Activated effector memory CD4-positive, alpha-beta T cell treated with Interleukin-2 at 50 U/mL for 16 hours (primary cell): ENCODE measurements at places on chromosomes 7 and 10.

GRCh38 chr7:90613088-90613498 lies 17.0 kb downstream of the CDK14 start:
- no peak for DNase-seq

DNA sequence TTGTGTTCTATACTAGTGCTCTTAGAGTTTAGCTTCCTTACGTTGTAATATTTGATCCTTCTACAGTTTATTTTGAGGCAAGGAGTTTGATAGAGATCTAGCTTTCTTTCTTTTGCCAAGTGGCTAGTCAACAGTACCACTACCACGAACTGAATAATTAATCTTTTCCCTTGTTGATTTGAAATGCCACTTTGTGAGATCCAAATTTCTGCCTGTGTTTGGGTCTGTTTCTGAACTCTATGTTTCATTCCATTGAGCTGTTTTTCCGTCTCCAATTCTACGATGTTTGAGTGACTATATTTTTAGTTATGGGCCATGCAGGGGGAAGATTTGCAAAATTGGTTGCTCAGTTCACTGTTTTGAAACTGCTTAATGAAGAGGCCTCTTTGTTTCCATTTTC lies 134.7 kb downstream of the KIAA1217 start:
- DNase-seq, result no peak

- no peak for DNase-seq
These were observed 31.9 kb upstream of the AGBL3 start for GRCh38 chr7:134954197-134955082.

DNA sequence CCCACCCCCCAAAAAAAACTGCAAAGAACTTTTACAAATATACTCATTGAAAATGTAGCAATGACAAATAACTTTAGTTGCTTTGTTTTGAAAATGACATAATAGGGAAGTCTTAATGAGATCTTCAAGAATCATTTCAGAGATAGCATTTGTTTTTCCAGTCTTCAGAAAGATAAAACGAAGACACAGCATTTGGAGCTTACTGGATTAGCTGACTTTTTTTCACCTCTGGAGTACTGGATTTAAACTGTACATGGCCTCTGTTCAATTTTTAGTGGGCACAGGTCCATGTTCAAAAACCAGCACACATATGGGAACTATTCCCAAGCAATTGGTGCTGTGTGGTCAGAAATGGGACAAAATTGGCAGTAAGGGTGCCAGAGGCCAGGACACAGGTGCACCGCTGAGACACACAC lies 3.9 kb downstream of the RAB11FIP2 start:
- no peak for DNase-seq

GRCh38 chr10:7819121-7819460 lies 786 bp downstream of the TAF3 start:
- DNase-seq, result peak; percentile 2

- DNase-seq, result no peak
These were observed 31.0 kb downstream of the SRRM3 start for GRCh38 chr7:76232698-76233097.

GRCh38 chr10:84540022-84540616 lies 211.7 kb downstream of the CCSER2 start:
- DNase-seq, result no peak

GRCh38 chr7:22468609-22469008 lies 31.4 kb downstream of the STEAP1B start:
- DNase-seq, result no peak

- DNase-seq, result no peak
These were observed 97.1 kb downstream of the CSTF2T start for GRCh38 chr10:51602326-51602725.

- no peak for DNase-seq
These were observed 22.4 kb downstream of the AKR1C3 start for GRCh38 chr10:5116621-5117020.

DNA sequence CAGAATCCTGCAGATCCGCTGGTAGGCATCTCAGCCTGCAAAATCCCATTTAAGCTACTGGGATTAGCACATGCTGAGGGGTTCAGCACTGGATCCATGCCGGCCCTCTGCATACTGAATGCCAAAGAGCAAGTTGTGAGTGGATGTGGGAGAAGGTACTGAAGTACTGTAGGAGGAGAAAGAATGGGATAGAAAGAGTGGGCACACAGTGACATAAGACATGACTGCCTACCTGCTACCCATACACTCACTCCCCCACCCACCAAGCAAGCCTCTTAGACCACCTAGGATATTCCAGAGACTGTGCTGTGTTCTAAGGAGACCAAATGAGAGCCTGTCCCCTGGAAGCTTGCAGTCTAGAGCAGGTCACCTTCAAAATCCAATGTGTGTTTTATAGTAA lies 215.9 kb downstream of the FRMD4A start:
- DNase-seq, result no peak
